ENCODE measurements at places on chromosomes 2 and 18.

DNA sequence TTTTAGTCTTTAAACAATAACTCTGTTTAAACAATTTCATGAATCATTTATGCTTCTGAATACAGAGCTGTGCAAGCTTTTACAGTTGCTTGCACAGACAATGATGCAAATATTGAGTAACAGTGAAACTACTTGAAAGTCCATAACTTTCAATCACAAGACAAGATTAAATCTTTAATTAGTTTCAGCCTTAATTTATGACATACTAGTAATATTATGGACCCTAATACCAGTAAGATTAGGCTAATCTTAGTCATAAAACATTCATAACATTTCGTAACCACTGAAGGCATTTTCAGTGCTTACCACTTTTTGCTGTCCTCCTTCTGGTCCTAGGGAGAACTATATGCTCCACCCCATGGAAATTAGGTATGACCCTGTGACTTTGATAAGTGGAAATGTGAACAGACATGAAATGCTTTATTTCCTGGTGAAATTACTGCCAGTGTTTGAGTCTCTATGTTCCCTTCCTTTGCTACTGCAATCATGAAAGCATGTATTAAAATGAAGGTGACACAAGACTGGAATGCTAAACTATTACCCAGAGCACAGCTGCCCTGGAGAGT lies 1.8 kb upstream of the COBLL1 start:
- no peak for DNase-seq

DNA sequence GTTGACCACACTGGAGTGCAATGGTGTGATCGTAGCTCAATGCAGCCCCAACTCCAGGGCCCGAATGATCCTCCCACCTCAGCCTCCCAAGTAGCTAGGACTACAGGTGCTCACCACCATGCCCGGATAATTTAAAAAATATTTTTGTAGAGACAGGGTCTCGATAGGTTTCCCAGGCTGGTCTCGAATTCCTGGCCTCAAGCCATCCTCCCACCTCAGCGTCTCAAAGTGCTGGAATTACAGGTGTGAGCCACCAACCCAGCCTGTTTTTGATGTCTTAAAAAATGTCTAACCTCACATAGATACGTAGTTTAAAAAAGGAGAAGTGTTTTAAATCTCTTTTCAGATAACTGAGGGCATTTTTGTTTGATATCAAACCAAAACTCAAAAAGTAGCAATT lies 37.6 kb downstream of the IMPA2 start:
- DNase-seq, result no peak

DNA sequence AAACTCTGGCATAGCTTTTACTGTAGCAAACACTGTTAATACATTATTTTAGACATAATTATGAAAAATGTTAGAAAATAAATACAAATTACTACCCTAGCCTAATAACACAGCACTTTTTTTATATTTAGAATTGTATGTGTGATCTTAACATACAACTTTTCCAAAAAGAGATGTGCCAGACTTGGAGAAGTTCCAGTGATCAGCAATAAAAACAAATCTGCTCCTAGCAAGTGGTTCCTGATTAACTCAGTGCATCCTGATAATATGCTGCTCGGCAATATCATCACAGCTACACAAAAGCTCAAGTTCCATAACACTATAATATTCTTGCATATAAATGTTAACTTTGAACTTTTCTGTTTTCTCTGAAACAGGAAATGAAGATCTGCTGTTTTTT lies 22.4 kb upstream of the PTPRM start:
- no peak for DNase-seq

- no peak for DNase-seq
Observed at GRCh38 chr2:73837847-73838585, 9.3 kb downstream of the STAMBP start.

DNA sequence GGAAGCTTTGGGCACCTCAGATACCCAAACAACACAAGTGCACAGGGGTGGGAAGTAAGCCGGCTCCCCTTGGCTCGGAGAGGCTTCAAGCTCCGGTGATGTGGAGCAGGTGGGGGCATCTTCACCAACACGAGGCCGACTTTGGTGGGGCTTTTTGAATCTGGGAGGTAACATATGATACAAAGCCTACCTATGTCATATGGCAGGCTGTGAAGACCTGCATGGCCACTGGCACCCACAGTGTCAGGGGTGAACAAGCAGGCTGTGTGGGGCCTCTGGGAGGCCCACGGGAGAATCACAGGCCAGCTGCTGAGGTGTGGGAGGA lies 109.0 kb downstream of the EIPR1 start:
- DNase-seq, result no peak

DNA sequence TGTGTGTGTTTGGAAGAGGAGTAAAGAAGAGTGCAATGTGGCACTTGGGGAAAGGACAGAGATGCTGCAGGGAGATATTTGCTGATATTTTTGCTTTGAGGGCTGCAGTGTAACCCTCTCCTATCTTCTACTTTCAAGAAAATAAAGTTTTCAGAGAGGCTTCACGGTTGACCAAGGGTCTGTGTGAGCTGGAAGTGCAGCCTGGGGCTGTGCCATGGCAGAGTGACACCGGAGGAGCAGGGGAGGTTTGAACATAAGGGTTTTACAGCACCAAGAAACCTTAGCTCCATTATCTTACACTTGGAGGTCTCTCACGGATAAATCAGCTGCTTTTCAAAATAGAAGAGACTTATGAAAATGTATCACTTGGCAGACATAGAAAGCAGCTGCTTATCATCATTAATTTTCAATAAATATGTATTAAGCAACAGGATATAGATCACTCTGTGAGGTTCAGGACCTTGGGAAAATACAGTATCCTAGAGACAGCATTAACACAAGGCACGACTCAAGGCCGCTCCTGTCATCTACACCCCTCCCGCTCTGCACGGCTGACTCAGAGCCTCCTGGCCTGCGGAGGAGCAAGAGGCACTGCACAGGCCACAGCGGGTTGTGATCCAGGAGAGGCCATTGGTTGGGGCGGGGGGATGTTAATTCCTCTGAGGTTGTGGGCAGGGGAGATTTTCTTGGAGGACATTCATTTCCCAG lies 127.8 kb downstream of the COPS8 start:
- no peak for DNase-seq

DNA sequence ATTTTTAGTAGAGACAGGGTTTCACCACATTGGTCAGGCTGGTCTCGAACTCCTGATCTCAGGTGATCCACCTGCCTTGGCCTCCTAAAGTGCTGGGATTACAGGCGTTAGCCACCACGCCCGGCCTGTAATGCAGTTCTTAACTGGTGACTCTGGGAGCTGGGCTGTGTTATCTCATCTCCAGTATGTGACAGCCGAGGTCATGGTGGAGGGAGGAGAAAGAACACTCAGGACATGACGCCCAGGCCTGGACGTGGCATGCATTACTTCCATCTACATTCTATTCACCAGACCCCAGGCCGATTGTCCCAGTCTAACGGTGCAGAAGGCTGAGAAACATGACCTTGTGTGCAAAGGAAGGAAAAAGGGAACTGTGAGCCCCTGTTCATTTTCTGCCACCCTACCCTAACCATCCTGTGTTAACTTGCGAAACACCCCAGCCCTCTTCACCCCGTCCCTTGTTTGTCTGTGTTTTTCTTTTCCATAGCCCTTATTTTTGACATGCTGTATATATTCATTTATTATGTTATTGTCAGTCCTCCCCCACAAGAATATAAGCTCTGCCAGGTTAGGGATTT lies 88.1 kb upstream of the ASAP2 start:
- DNase-seq, result no peak

- no peak for DNase-seq
Observed at GRCh38 chr2:28444956-28445355, 50.9 kb upstream of the PLB1 start.

GRCh38 chr18:72410399-72410798 lies 133.7 kb downstream of the CBLN2 start:
- no peak for DNase-seq

DNA sequence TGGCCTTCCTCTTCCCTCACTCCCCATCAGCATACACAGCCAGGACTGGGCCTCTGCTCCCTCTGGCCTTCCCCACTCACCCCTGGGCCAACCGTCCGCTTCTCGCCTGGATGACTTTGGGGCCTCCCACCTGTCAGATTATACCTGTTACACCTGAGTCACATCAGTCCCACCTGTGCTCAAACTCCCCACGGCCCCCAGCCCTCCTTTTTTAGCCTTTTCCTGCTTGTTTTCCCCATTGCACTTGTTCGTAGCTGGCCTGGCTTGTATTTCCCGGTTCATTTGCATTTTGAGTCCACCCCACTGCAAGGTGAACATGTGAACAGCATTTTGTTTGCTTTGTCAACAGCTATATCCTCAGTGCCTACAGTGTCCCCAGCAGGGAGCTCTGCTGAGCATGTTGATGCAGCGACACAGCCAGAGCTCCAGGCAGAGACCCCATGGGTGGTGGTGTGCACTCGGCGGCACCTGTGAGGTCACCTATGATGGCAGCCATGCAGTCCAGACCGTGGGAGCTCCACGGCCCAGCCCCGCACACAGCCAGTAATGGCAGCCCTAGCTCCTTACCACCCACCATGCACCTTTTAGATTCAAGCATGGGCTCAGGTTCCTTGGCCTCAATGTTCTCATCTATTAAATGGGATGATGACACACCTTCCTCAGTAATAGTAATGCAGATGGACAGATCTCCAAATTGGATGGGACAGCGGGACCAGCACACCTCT lies 276.4 kb upstream of the HS6ST1 start:
- DNase-seq, result peak; percentile 10

DNA sequence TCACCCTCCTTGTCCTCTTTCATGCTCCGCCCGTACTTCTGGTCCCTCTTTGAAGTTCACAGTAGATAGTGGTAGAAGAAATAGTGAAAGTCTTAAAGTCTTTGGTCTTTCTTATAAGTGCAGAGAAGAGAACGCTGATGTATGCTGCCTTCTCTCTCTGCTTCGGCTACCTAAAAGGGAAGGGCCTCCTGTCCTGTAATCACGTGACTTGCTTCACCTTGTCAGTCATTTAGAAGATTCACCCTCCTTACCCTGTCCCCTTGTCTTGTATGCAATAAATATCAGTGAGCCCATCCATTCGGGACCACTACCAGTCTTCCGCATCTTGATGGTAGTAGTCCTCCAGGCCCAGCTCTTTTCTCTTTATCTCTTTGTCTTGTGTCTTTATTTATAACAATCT lies 144.6 kb downstream of the ARL4C start:
- DNase-seq, result no peak

- no peak for DNase-seq
Observed at GRCh38 chr18:35038881-35039491, 2.2 kb upstream of the MAPRE2 start.

GRCh38 chr2:179686718-179687342 lies 174.6 kb downstream of the ZNF385B start:
- no peak for DNase-seq

DNA sequence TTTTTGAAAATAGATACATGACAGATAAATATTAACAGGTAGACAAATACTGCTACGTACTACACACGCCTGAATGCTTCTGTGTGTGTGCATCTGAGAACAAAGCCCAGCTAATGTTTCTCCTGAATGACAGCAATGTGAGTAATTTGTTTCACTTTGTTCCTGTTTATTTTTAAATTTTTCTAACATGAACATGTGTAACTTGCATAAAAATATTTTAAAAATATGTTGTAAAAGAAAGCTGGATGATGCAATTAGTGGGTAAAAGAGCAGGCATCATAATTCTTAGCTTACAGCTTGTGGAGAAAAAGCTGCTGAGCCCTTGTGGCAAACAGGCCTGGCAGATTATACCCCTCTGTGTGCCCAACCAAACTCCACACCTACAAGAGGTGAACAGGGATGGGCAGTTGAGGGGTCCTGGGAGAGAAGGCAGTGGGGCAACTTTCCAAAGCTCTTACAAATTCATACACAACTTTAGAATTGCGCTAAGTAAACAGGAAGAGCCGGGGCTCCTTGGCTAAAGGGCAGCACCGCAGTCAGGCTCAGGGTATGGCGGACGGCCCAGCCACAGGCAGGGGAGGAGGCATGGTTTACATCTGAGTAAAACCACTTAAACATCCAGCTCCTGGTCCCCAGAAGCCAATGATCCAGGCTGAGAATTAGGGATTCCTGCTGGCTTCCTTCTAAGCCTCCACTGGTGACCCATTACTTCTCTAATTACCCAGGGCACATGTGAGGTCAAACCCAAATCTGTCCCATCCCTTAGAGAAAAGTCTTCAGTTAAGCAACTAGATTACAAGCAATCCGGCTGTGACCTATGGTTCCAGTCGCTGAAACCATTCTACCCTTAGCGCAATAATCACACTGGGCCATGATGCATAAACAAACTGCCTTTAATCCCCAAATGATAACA lies 14.0 kb downstream of the PXDN start:
- no peak for DNase-seq

DNA sequence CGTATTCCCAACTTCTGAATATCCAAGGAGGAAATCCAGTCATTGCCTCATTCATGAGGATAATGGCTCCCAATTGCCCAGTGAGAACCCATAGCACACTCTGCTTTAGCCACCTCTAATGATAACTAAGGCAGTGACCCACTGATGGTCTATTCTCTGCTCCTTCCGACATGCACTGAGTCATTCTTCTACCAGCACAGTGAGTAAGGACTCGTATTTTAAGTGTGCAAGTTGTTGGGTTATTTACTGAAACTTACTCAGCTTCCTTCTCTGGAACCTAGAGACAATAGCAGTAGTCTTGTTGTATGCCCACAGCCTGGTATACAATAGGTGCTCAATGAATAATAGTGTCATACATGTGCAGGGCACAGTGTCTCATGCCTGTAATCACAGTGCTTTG lies 81.1 kb upstream of the ZNF397 start:
- DNase-seq, result no peak

DNA sequence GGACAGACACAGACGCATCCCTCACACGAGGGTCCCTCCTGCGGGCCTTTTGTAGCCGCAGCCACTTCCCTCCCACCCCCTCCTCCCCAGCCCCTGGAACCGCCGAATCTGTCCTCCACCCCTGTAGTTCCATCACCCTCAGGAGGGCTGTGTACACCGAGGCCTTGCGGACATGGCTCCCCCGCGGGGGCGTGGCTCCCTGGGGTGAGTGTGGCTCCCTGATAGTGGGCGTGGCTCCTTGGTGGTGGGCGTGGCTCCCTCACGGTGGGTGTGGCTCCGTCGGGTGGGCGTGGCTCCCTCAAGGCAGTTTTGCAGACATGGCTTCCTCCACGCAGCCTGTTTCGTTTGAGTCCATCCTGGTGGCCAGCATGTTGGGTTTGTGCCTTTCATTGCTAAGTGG lies 420.7 kb upstream of the SALL3 start:
- no peak for DNase-seq
